ENCODE measurements at places on chromosomes 12 and 14. TPM values are rescaled to one million over a fixed set of nuclear protein-coding genes. Genes with fewer than 3 reads are reported as not detected.

LPAR5 gene
- 4.1 TPM for total RNA-seq

LALBA gene
- not detected for total RNA-seq

TRPV4 gene
- 0.31 TPM for total RNA-seq

DYRK2 gene
- total RNA-seq: 125 TPM

SOCS4 gene
- total RNA-seq: 14.7 TPM

EFS gene
- not detected for total RNA-seq

BATF gene
- 7.7 TPM for total RNA-seq

CLEC4A gene
- 31.3 TPM for total RNA-seq

DGKA gene
- 329 TPM for total RNA-seq

TAS2R43 gene
- total RNA-seq: not detected

FAM181A gene
- total RNA-seq: not detected

GPD1 gene
- total RNA-seq: 0.21 TPM

MRPL52 gene
- total RNA-seq: 8.7 TPM

KRT85 gene
- total RNA-seq: not detected

RAP1B gene
- total RNA-seq: 414 TPM

SLC6A13 gene
- total RNA-seq: not detected

PPP1R1A gene
- total RNA-seq: not detected

DEGS2 gene
- 0.21 TPM for total RNA-seq

SLC4A8 gene
- total RNA-seq: 3.3 TPM

SYCP3 gene
- total RNA-seq: 0.21 TPM

IL25 gene
- total RNA-seq: not detected

AKAP3 gene
- total RNA-seq: 1.4 TPM

CAPZA3 gene
- total RNA-seq: not detected

GOLT1B gene
- total RNA-seq: 116 TPM

DCN gene
- total RNA-seq: 1.3 TPM

ZNF891 gene
- 2.5 TPM for total RNA-seq

TECPR2 gene
- total RNA-seq: 2.7 TPM

NRIP2 gene
- total RNA-seq: not detected

ATF7 gene
- total RNA-seq: 8.0 TPM

PTPN21 gene
- not detected for total RNA-seq

EVL gene
- total RNA-seq: 425 TPM

SERPINA1 gene
- total RNA-seq: 453 TPM

NPFF gene
- total RNA-seq: not detected

PIANP gene
- total RNA-seq: not detected

EML5 gene
- total RNA-seq: 3.8 TPM

LIMA1 gene
- total RNA-seq: 4.4 TPM

FBLN5 gene
- 0.63 TPM for total RNA-seq

HOXC4 gene
- total RNA-seq: 0.42 TPM

TMEM229B gene
- 8.2 TPM for total RNA-seq

TC2N gene
- 133 TPM for total RNA-seq

HPD gene
- not detected for total RNA-seq

GDF3 gene
- not detected for total RNA-seq

SLCO1B1 gene
- not detected for total RNA-seq

SDR9C7 gene
- total RNA-seq: not detected

LBHD2 gene
- not detected for total RNA-seq

PRR4 gene
- total RNA-seq: 0.52 TPM

PPFIA2 gene
- not detected for total RNA-seq

CEP290 gene
- total RNA-seq: 11.3 TPM

MANSC4 gene
- not detected for total RNA-seq

IFNG-AS1 gene
- 1.7 TPM for total RNA-seq

FAM222A gene
- 1.0 TPM for total RNA-seq
